Stimulated activated CD8-positive, alpha-beta memory T cell treated with anti-CD3 and anti-CD28 coated beads, Interleukin-4, amount 100 ng/mL, for 4 hours (primary cell): ENCODE measurements at places on chromosomes 3 and 15.

DNA sequence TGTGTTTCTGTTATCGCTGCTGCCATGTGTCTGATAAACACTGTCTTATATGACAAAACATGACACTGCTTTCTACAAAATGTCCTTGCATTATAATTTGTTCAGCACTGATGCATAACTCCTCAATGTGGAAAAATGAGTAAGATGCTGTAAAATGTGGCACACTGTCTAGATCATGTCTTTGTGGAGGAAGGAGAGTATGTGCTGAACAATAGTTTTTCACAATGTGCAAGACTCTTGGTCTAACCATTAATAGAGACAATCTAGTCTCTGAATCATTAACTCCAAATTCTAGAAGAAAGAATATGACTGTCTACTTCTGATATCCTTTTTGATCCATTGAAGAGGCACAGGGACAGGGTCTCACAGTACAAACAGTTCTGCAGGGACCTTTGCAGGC, 127.9 kb upstream of the RARB start:
- DNase-seq: no peak

DNA sequence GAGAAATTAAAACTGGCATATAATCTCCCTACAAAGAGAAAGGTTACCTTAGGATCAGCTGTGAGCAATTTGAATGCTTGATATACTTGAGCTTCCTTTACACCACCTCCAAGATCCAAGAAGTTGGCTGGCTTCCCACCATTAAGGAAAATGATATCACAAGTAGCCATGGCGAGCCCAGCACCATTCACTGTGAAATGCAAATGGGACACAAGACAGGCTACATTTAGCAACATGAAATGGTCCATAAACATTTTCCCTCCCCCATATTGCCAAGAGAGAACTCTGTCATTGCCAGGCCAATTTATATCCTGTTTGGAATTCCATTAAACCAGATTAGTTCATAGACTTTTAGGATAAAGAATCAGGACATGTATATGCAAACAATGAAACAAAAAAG, 158.7 kb downstream of the SUCLG2 start:
- DNase-seq: no peak

DNA sequence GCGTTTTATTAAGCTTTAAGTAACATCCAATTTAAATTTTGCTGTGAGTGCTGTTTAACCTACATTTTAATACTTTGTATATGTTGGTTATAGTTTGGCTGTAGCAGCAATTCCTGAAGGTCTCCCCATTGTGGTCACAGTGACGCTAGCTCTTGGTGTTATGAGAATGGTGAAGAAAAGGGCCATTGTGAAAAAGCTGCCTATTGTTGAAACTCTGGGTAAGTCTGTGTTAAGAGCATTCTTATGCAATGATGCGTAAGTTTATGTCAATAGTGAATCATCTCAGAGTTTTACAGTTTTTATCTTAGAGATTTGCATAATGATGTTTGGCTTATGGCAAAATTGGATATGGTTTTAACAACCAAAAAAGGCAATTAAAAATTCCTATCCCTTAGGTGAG, 62.7 kb downstream of the ASTE1 start:
- DNase-seq: no peak

DNA sequence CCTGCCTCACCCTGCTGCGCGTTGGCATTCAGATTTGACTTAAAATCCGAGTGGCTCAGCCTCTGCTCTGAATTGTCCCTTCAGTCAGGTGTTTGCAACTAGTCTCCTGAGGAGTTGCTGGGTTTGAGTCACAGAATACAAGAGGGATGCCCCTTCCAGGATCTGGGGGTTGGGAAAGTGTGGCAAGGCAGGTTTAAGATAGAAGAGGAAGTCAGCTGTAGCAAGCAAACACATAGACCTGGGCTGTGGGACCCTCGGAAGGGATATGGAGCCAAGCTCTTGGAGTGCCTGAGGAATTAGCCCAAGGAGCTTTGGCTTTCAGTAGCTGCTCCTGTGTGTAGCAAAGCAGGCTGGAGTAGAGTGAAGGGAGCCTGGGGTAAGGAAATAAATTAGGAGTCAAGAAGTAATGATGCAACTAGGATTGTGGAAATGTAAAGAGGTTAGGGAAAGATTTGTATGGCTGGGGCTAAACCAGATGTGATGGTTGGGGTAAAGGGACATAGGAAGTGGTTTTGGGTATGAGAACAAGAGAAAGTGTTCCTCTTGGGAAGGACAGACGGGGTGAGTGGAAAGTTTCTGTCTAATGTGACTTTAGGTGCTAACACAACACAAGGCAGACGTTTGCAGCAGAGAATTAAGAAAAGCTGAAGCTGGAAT, 41.2 kb downstream of the RAB7A start:
- DNase-seq: no peak

DNA sequence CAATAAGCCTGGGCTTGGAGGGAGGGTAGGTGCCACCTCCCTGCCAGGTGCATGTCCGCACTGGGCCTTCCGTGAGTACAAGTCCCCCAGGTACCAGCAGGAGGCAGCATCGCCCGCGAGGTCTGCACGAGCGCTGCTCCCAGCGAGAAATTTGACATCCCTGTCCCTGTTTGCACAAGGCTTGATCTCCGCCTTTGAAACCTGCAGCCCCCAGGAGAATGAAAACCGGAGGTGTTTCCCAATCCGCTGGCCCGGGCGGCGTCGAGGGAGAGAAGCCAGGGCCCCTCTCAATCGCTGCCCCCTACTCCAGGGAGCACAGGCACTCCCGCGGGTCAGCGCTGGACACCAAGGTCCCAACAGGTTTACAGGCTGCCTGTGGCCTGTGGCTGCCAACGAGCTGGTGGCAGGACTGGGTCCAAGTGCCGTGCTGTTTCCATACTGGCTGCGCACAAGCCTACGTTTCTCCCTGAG, 961 bp downstream of the HAPLN3 start:
- peak; percentile 58 for DNase-seq

DNA sequence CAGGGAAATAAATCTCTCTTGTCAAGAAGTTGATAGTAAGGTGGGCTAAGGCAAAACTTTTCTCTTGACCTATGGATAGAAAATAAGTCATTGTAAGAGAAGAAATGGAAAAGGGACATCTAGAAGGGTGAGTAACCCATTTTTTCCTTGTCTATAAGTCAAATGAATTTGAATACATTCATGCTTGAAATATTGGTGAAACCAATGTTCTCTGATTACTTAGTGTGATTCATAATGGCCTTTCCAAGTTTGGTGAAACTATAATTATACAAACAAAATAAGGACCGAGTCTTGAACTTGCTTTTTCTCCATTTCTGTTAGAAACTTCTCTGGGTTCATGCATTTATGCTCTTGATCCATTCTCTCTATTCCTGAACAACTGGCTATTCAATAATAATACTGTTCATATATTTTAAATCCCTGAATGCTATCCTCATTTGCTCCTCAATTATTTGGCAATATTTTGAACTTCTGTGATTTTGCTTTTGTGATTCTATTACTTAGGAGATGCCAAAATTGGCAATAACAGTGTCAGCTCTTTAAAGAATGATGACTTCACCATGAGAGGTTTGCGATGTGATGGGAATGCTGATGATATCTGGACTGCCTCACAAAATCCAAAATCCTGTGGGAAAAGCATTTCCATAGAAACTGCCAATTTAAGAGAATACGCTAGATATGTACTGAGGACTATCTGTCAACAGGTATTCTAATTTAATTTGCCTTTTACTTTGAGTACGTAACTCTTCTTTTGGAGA, 12.3 kb downstream of the P2RY12 start:
- no peak for DNase-seq

DNA sequence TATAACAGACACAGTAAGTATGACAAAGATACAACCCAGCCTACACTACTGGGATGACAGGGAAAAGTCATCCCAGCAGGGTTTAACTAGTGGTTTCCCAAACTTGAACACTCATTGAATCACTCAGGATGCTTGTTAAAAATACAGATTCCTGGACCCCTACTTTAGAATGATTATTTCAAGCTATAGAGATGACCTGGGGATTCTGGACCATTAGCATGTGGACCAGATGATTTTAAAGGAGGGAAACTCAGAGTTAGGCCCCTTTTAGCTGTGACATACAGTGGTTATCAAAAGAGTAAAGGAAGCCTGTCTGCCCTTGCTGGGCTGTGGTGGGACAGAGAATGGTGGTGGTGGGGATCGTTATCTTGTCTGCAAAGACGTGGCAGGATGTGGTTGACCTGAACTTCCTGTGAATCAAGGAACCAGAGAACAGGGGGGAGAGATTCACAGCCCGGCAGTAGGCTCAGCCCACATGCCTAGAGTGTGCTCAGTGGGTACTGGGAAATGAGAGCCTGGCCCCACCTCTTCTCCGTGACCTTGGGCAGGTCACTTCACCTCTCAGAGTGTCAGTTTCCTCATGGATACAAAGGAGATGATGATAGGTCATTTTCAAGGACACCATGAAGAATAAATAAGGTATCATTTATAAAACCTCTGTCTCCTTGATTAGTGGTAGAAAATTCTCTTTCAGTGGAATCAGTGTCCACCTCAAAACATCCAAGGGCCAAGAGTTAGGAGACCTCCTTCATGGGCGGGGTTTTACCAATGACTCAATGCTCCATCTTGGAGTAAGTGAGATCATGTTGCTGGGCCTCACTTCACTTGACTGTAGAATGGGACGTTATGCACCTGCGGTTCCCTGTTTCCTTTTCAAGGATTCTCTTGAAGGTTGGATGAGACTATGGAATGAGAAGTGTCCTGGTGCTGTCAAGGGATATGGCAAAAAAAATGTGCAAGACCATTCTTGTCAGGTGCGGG, 306.5 kb downstream of the RPLP1 start:
- peak; percentile 84 for DNase-seq

DNA sequence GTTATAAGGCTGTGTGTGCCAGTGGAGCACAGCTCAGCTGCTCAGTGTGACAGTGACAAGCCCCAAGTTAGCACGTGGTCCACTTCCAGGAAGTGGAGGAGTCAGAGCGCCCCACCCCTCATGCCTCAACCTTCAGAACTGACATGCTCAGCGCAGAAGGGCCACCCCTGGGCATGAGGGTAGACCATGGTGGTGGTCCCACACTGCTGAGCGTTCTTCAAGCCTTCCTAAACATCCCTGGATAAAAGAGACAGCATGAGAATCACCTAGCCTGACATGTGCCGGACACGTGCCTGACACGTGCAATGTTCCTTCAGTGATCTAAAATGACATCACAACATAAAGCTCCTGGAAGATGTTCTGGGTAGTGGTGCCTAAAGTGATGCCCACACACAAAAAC, 16.8 kb downstream of the ATP10A start:
- peak; percentile 53 for DNase-seq

DNA sequence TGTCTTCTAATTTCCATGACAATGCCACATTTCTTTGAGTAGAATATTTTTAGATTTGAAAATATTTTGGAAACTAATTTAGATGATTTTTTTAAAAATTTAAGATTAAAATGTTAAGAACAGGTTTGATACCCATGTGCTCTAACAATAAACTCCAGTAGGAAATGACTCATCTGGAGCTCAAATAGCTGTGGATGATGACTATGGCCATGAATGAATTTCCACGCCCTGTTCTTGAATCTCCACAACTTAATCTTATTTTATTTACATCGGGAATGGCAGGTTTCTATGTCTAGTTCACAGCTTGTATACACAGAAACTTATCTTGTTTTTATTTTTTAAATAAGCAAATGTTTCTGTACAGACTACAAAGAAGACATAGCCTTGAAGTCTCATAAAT, 726.8 kb downstream of the NAALADL2 start:
- no peak for DNase-seq

DNA sequence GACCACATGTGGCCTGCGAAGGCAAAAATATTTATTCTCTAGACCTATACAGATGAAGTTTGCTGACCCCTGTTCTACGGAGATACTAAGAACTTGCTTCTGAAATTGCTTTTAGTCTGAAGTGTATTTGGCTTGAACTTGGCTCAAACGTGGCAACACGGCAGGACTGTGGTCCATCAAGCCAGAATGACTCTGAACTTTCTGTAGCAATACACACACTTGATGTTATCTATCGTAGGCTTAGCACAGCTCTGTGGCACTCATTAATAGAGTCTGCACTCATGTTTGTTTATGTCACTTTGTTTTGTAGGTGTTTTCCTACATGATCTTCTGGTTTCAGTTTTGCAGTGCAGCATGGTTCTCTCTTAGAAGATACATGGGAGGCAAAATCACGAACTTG, 298.1 kb downstream of the ADAMTS17 start:
- DNase-seq: no peak

GRCh38 chr3:107970993-107971580, 119.7 kb downstream of the CD47 start:
- DNase-seq: no peak

DNA sequence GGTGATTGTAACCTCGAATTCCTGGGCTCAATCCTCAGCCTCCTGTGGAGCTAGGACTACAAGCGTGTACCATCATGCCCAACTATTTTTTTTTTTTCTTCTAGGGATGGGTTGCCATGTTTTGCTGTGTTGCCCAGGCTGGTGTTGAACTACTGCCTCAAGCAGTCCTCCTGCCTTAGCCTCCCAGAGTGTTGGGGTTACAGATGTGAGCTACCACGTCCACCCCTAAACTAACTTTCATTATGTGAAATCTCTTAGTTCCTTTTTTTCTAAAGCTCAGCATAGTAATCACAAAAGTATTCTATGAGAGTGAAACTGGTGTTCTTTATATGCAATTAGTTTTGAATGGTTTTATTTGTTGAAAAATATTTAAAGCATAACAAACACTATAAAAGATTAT, 92.1 kb downstream of the XRN1 start:
- no peak for DNase-seq

- DNase-seq: no peak
Measured at GRCh38 chr15:76904461-76905012, 603 bp downstream of the SCAPER start.

GRCh38 chr3:71389191-71389590, 194.3 kb downstream of the FOXP1 start:
- no peak for DNase-seq

DNA sequence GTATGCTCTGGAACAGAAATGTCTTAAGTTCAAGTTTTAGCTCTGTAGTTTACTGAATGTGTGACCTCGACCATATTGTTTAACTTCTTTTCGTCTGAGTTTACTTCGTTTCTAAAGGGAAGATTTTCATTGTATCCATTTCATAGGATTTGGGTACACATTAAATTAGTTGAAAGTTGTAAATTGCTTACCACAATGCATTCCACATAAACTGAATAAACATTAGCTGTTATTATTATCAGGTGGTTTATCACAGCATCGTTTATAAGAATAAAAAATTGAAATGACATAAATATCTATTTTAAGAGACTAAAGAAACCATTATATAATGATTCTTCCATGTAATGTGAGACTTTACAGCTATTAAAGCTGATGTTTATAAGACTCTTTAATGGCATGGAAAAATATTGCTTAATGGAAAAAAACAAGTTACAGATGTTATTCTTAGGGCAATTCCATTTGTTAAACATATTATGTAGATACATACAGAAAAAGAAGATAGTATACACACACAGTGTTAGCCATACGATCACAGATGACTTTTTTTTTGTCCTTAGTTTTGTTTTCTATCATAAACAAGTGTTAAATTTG, 342.3 kb upstream of the SGO1 start:
- DNase-seq: no peak

DNA sequence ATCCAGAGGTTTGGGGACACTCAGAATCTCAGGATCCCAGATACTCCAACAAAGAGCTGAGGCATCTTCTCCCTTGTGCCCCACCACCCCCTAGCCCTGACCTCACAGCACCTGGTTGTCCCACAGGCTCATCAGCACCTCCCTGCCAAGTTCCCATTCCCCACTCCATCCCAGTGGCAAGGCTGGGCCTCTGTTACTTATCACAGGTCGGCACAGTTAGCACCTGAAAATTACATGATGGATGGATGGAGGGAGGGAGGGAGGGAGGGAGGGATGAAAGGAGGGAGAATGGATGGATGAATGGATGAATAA, 12.8 kb downstream of the MYL3 start:
- no peak for DNase-seq
